ENCODE measurements at places on chromosomes 1 and 21. TPM values are rescaled to one million over a fixed set of nuclear protein-coding genes. Genes with fewer than 3 reads are reported as not detected.
A peak's percentile ranks its signal among the peaks of the same experiment; 100 is the strongest.

GRCh38 chr1:197472141-197472540 lies 204.1 kb downstream of the CRB1 start:
- DNase-seq: no peak
- peaks cover 17% of the 10 kb centered on the region for H3K4me1 ChIP-seq
- no peaks in the 10 kb centered on the region for H3K27me3 ChIP-seq
- no peak overlapping the region for H3K27ac ChIP-seq
- H3K4me3 ChIP-seq: no peak overlapping the region
- no peaks in the 10 kb centered on the region for H3K36me3 ChIP-seq

GRCh38 chr21:45177039-45177438 lies 102.7 kb downstream of the ADARB1 start:
- DNase-seq: no peak
- no peak overlapping the region for H3K4me3 ChIP-seq
- H3K36me3 ChIP-seq: no peaks in the 10 kb centered on the region

- DNase-seq: no peak
- H3K27ac ChIP-seq: no peak overlapping the region
- H3K4me1 ChIP-seq: peaks cover 1% of the 10 kb centered on the region
- H3K4me3 ChIP-seq: no peak overlapping the region
- no peaks in the 10 kb centered on the region for H3K36me3 ChIP-seq
Observed at GRCh38 chr1:224245188-224245587, 62.1 kb downstream of the DEGS1 start.

GRCh38 chr1:172834609-172835008 lies 175.7 kb downstream of the FASLG start:
- H3K4me3 ChIP-seq: no peak overlapping the region
- no peaks in the 10 kb centered on the region for H3K36me3 ChIP-seq
- H3K27ac ChIP-seq: no peak overlapping the region
- no peak for DNase-seq
- no peaks in the 10 kb centered on the region for H3K4me1 ChIP-seq

DNA sequence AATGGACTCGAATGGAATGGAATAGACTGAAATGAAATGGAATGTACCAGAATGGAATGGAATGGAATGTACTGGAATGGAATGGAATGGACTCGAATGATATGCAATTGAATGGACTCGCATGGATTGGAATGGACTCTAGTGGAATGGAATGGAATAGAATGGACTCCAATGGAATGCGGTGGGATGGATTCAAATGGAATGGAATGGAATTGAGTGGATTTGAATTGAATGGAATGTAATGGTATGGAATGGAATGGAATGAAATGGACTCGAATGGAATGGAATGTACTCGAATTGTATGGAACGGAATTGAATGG lies 99.6 kb upstream of the FBXO28 start:
- no peaks in the 10 kb centered on the region for H3K4me1 ChIP-seq

DNA sequence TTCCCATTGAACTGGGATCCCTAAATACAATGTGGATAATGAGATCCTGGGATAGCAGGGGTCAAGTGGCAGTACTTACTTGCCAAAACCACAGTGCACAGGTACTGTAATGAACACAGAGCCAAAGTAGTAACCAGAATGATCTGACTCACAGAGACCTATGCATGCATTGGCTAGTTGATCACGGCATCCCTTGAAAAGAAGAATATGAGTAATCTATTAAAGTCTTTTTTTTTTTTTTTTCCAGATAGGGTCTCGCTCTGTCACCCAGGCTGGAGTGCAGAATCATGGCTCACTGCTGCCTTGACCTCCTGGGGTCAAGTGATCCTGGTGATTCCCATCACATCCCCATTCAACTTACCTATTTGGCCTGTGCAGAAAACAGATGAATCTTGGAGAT lies 29.4 kb upstream of the EIF4G3 start:
- DNase-seq: no peak
- H3K4me3 ChIP-seq: no peak overlapping the region
- H3K27ac ChIP-seq: no peak overlapping the region
- H3K4me1 ChIP-seq: no peaks in the 10 kb centered on the region
- no peaks in the 10 kb centered on the region for H3K27me3 ChIP-seq

DNA sequence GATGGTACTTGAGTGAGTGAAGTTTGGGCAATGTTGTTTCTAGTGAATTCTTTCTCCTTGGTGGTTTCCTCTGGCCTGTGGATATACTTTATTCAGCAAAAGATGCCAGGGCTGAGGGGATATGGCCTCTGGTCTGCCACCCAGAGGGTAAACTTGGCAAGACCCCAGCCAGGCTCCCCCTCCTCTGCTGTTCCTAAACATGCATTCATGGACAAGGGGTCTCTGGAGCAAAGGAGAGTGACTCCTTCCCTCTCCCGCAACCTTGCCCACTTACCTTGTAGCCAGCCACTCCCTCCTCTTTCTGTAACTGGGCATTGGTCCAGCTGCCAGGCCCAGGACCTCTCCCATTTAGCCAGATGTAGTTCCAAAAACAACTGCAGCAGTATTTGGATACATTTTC lies 43.8 kb downstream of the RUNX3 start:
- no peaks in the 10 kb centered on the region for H3K4me1 ChIP-seq
- H3K4me3 ChIP-seq: no peak overlapping the region
- DNase-seq: peak; percentile 6

- no peak for DNase-seq
- no peak overlapping the region for H3K27ac ChIP-seq
- no peaks in the 10 kb centered on the region for H3K36me3 ChIP-seq
Observed at GRCh38 chr1:14606632-14607031, 8.1 kb downstream of the KAZN start.

GRCh38 chr1:90358448-90358847 lies 358.7 kb downstream of the BARHL2 start:
- H3K27me3 ChIP-seq: no peaks in the 10 kb centered on the region
- H3K4me3 ChIP-seq: no peak overlapping the region
- no peak overlapping the region for H3K27ac ChIP-seq
- DNase-seq: no peak

DNA sequence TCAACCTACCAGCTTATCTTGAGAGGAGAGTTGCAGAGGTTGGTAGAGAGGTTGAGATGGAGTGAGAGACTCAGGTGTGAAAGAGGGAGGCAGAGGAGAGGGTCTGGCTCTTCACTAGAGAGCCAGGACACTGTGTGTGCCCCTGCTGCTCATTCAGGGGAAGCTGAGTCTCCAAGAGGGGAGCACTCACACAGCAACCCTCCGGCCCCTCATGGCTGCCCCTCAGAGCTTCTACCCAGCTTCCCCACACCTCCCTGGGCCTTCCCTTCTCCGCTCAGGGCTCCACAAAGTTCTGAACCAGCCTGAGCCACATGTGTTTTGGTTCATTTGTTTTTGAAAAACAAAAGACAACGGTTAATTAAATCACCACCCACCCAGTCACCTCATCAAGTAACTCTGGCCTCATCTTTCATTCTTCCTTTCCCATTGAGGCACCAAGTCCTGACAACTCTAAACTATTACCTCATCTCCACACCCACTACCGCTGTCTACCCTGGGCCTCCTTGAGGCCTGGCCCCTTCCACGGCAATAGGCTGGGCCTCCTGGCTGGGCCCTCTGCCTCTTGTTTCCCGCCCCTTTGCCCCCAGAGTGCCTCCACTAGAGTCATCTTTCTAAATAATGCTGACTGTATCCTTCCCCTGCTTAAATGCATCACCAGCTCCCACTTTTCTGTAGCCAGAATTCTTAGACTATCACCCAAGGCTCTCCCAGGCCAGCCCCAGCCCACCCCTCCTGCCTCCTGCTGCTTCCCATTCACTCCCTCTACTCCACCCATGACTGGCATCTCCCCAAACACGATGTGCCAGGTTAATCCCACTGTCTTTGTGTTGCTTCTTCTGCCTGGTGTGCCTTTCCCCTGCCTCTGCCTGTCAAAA lies 33.0 kb downstream of the TNNT2 start:
- no peak overlapping the region for H3K4me3 ChIP-seq
- no peaks in the 10 kb centered on the region for H3K4me1 ChIP-seq
- no peaks in the 10 kb centered on the region for H3K36me3 ChIP-seq

DNA sequence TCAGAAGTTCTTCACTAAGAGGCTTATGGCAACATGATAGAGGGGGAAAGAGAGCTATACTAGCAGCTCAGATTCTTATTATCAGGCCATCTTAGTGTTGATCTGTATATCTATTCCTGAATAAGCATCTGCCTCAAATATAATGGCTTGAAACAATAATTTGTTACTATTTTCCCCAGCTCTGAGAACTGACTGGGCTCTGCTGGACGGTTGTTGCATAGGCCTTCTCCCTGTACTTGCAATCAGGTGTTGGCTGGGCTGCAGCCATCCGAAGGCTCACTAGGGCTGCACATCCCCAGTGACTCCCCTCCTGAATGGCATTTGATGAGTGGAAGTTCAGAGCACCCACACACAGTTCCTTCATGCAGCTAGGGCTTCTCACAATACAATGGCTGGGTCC lies 116.0 kb downstream of the PROX1 start:
- no peak overlapping the region for H3K27ac ChIP-seq
- DNase-seq: no peak
- H3K4me1 ChIP-seq: peaks cover 2% of the 10 kb centered on the region
- no peaks in the 10 kb centered on the region for H3K27me3 ChIP-seq
- no peak overlapping the region for H3K4me3 ChIP-seq
- no peaks in the 10 kb centered on the region for H3K36me3 ChIP-seq

- no peak overlapping the region for H3K4me3 ChIP-seq
- no peaks in the 10 kb centered on the region for H3K4me1 ChIP-seq
- no peak for DNase-seq
- no peaks in the 10 kb centered on the region for H3K27me3 ChIP-seq
Observed at GRCh38 chr1:235720544-235720943, 71.0 kb upstream of the GNG4 start.

DNA sequence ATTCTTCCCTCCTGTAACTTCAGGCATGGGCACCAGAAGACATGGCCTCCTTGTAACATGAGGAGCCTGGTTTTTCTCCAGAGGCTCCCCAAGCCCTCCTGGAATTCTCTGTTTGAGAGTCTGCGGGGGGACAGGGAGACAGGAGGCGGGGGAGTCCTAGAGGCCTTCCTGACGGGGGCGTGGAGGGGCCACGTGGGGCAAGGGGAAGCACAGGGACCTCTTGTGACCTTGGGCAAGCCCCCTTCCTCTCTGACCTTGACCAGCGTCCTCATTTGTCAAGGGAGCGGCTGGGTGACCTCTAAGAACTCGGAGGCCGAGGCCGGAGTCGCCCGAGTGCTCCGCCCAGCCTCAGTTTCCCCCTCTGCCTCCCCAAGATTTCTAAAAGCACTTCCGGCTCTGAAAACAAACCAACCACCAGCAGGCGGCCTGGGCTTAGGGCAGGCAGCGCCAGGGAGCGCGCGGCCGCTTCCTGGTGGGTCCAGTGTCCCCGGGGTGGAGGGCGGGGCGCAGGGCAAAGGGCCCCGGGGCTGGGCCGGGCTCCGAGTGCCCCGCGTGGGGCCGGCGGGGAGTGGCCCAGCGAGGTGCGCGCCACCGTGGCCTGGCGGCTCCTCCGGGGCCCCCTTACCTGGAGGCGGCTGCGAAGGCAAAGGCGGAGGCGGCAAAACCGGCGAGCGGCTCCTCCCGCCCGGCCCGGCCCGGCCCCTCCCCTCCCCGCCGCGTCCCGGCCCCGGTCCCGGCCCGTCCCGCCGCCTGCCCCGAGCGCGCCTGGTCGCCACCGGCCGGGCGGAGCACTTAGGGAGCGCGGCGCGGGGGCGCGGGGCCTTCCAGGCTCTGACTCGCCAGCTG lies at the start of gene TMCO4:
TMCO4 (minus strand) TSS at position 687 of the 846 bp plus-strand sequence. CDS start 19,158 bp downstream, outside the sequence.
- H3K27me3 ChIP-seq: no peaks in the 10 kb centered on the region
- peak within 1 kb of the TSS; percentile 69 for H3K27ac ChIP-seq
- H3K4me1 ChIP-seq: peaks cover 2% of the 10 kb centered on the region
- no peaks in the 10 kb centered on the region for H3K36me3 ChIP-seq
- H3K4me3 ChIP-seq: peak within 1 kb of the TSS; percentile 72

GRCh38 chr1:245953876-245954660 lies 553.0 kb downstream of the SMYD3 start:
- H3K36me3 ChIP-seq: no peaks in the 10 kb centered on the region
- H3K27me3 ChIP-seq: no peaks in the 10 kb centered on the region
- H3K4me1 ChIP-seq: peaks cover 3% of the 10 kb centered on the region
- H3K27ac ChIP-seq: no peak overlapping the region
- DNase-seq: no peak

Gene COA7
- total RNA-seq: 18.6 TPM

- no peaks in the 10 kb centered on the region for H3K27me3 ChIP-seq
- DNase-seq: no peak
- no peak overlapping the region for H3K4me3 ChIP-seq
Observed at GRCh38 chr1:98388441-98388840, 273.1 kb upstream of the SNX7 start.

Gene LRRN2
- total RNA-seq: 0.72 TPM

- H3K4me1 ChIP-seq: no peaks in the 10 kb centered on the region
- no peaks in the 10 kb centered on the region for H3K27me3 ChIP-seq
- no peak overlapping the region for H3K4me3 ChIP-seq
- H3K36me3 ChIP-seq: no peaks in the 10 kb centered on the region
Observed at GRCh38 chr1:181504399-181504842, 21.1 kb downstream of the CACNA1E start.

Gene ENSA
- 186 TPM for total RNA-seq

GRCh38 chr21:32378956-32379355 lies 13.9 kb downstream of the URB1 start:
- H3K27ac ChIP-seq: no peak overlapping the region
- no peaks in the 10 kb centered on the region for H3K27me3 ChIP-seq
- H3K36me3 ChIP-seq: no peaks in the 10 kb centered on the region
- no peak for DNase-seq
- H3K4me3 ChIP-seq: no peak overlapping the region

Gene FCN3
- 2.4 TPM for total RNA-seq

DNA sequence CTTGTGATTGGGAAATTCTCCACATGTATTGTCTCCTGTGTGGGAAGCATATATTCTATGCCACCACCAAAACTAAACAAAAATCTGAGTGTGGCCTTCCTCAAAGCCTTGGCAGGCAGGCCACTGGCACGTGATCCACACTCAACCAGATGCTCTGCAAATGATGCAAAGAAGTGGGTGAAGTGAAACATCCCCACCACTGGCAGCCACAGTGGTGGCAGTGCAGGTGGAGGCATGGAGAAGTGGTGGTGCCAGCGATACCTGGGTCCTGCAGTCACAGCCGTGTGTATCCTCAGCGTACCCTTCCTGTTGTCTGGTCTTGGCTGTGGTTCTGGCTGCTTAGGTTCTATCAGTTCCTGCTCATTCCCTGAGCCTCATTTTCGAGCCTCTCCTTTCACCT lies 65.2 kb downstream of the PLPPR5 start:
- no peak overlapping the region for H3K27ac ChIP-seq
- no peak for DNase-seq
- no peaks in the 10 kb centered on the region for H3K36me3 ChIP-seq
- no peak overlapping the region for H3K4me3 ChIP-seq
- H3K27me3 ChIP-seq: no peaks in the 10 kb centered on the region

DNA sequence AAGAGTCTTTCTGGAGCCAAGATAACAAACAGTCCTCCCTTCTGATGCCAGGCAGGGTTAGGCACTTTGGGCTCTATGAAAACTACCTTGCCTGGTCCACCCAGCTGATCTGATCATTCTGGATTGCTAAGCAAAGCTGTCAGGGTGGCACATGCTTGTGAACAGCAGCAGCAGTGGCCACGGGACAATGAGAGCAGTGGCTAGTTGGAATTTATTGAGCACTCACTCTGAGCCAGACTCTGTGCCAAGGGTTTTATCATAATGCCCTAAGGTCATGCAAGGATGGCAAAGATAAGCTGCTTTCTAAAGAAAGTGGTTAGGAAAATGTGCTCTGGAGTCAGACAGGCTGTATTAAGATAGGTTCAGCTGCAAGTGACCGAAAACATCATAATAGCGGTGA lies 390.4 kb upstream of the VAMP3 start:
- DNase-seq: no peak
- no peak overlapping the region for H3K27ac ChIP-seq
- no peaks in the 10 kb centered on the region for H3K27me3 ChIP-seq

Gene MTARC2
- total RNA-seq: 23.8 TPM

Gene MARK1
- 2.3 TPM for total RNA-seq

Gene DSCAM
- under 0.01 TPM for total RNA-seq
